ENCODE measurements at places on chromosomes 1 and 21.
A peak's percentile ranks its signal among the peaks of the same experiment; 100 is the strongest.

GRCh38 chr1:66981679-66982078 lies 56.9 kb downstream of the MIER1 start:
- DNase-seq, result no peak

GRCh38 chr1:62436039-62436465 lies 797 bp upstream of the USP1 start:
- DNase-seq, result no peak

DNA sequence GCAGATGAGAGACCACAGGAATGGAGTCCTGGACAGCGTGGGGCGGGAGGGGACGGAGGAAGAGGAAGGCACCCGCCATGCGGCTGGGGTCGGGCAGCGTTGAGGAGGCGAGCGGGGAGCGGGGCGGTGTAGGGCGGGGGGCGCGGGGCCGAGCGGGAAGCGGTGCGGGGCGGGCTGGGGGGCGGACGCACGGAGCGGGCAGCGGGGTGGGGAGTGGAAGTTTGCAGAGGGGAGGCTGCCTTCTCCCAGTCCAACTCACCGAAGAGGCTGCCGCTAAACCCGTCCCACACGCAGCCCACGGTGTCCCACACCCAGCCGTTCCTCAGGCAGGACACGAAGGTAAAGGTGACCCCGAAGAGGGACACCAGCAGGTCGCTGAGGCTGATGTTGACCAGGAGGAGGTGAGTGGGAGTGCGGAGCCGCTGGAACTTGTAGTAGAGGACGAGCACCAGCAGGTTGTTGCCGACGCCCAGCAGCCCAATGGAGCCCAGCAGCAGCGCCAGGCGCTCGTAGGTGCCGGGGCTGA lies 483 bp downstream of the CHML start:
- peak; percentile 14 for DNase-seq

- no peak for DNase-seq
These were observed 7.0 kb upstream of the TAL1 start for GRCh38 chr1:47238935-47239592.

- no peak for DNase-seq
These were observed 1422.9 kb downstream of the KCNT2 start for GRCh38 chr1:195185321-195185720.

- DNase-seq, result no peak
These were observed 201.0 kb upstream of the MAP1LC3C start for GRCh38 chr1:242199776-242200458.

- DNase-seq, result no peak
These were observed 34.6 kb downstream of the TMEM63A start for GRCh38 chr1:225847610-225848009.

- no peak for DNase-seq
These were observed 13.5 kb upstream of the PRELP start for GRCh38 chr1:203462143-203462542.

- no peak for DNase-seq
These were observed 37.0 kb downstream of the S100A6 start for GRCh38 chr1:153498746-153499145.

DNA sequence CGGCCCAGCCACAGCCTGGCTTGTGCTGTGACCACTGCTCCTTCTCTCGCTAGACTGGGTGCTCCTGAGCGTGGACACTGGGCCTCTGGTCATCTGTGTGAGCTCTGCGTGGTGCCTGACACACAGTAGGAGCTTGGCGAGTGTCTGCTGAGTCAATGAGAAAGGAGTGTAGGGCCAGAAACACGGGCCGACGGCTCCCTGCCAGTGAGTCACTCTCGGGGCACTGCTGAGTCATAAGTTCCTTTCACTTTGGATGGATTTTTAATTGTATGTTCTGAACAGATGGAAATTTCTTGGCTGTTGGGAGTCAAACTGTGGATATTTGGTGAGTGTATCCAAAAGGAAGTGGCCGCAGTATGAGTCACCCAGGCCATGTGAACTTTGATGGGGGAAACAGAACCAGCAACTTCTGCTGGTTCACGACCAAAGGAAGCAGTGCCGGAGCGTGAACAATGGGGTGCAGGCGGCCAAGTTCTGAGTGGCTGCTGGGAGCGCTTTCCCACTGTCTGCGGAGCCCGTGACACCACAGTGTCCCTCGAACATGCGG lies 41.0 kb upstream of the COL18A1 start:
- peak; percentile 100 for DNase-seq

DNA sequence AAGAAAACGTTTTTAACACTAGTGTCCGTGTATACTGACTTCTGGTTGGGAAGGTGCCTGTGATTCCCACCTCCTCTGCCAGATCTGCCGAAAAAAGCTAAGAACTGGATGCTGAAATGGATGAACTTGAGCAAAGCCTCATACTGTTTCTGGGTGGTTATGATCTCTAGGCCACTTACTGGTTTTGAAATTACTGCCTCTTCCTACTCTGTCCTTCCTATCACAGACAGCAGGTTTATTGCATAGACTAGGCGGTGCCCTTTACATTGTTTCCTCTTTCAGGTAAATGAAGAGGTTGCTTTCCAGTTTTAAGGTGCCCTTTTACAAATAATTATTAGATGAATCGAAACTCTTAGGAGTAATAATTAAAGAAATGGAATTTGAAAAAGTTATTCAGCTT lies 27.5 kb downstream of the PEX14 start:
- no peak for DNase-seq

- peak; percentile 100 for DNase-seq
These were observed 302.0 kb downstream of the DUSP10 start for GRCh38 chr1:221439747-221440501.

GRCh38 chr21:45570826-45571601 lies 28.8 kb upstream of the SLC19A1 start:
- DNase-seq, result no peak

- peak; percentile 93 for DNase-seq
These were observed 35.8 kb upstream of the RUNX1 start for GRCh38 chr21:35084869-35085268.

DNA sequence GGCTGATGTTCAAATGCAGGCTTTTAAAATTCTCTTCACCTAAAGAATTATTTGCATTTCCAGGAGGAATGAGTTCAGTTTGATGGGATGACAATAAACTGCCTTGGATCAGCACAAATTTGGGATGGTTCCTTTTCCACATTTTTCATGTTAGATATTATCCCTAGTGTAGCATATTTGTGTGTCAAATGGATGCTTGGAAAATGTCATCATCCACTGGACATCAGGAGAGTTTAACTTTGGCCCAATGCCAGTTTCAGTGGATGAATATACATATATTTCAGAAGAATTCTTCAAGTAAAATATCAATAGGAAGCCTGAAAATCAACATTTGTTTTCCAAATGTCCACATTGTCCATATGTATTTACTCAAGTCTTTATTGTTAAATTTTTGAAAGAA lies 116.5 kb upstream of the COL24A1 start:
- no peak for DNase-seq

- DNase-seq, result no peak
These were observed 22.0 kb upstream of the DISP3 start for GRCh38 chr1:11456965-11457364.

DNA sequence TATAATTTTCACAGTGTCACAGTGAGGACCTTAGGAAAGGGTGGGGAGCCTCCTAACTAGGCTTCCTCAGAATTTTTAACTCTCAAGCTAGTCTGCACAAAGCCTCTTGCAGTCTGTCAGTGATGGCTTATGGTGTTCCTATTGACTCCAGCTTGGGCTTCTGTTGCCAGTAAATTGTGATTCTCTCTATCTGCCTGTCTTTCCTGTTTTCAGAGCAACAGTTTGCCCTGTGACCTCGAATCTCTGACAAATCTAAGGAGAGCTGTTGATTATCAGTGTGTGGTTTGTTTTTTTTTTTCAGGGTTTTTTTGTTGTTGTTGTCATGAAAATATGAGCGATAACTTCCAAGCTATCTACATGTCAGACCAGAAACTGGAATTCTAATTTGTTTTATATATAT lies 423.2 kb upstream of the B3GALT2 start:
- no peak for DNase-seq

- peak; percentile 18 for DNase-seq
These were observed 324.6 kb downstream of the CAMTA1 start for GRCh38 chr1:7109901-7110300.

GRCh38 chr1:188931506-188931905 lies 1546.2 kb downstream of the BRINP3 start:
- DNase-seq, result no peak

DNA sequence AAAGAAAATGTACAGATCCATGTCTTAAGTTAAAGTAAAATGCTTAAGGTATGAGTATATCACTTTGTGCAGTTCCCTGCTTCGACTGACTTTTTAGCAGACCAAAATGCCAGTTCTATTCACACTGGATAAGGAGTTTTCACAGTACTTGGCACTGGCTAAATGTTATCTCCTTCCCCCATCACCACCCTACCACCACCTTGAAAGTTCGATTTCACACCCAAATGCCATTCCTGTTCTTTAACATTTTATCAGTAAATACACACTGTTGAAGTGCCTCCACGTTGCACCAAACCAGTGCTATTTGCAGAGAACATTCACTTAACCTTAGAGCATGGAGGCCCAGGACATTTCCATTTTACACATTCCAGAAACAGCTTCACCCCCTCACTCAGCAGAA lies 100.0 kb downstream of the URB2 start:
- DNase-seq, result no peak

DNA sequence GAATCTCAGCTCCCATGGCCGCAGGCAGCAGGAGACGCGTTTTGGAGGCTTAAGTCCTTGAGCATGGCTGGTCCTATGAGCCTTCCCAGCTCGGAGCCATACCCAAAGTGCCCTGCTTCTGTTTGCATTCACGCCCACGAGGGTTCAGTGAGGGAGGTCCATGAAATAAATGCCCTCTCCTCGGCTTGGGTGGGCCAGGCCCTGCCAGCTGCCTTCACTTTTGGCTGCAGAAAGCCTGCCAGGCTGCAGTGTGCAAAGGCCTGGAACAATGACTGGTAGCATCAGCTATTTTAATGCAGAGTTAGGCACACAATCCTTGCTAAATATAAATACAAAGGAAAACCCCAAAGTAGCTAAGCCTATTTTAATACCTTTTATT lies 49.4 kb downstream of the H3-3A start:
- DNase-seq, result no peak

GRCh38 chr21:43654806-43655489 lies 4.3 kb downstream of the HSF2BP start:
- DNase-seq, result peak; percentile 36

DNA sequence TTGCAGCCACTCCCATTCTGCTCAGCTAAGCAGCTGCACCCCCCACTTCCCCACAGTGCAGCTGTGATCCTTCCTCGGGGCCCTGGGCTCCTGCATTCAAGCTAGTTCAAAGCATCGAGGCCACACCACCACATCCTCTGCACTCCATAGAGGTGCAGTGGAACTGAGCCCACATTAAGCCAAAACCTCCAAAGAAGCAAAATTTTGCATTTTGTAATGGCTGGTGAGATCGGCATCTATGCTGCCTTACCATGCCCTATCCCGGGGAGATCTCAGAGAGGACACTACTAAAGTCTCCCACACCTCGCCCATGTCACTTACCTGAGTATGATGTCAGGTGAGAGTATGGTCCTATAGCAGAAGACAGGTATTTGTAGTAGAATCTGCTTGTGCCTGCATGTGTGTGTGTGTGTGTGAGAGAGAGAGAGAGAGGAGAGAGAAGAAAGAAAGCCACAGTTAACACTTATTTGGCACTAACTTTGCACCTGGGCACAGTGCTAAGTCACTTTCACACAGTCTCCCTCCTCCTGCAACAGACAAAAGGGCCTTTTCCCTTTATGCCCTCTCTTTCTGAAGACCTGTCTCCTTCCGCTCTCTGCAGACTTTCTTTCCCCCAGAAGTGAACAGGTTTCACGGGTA lies 89.8 kb downstream of the KIF14 start:
- DNase-seq, result no peak

DNA sequence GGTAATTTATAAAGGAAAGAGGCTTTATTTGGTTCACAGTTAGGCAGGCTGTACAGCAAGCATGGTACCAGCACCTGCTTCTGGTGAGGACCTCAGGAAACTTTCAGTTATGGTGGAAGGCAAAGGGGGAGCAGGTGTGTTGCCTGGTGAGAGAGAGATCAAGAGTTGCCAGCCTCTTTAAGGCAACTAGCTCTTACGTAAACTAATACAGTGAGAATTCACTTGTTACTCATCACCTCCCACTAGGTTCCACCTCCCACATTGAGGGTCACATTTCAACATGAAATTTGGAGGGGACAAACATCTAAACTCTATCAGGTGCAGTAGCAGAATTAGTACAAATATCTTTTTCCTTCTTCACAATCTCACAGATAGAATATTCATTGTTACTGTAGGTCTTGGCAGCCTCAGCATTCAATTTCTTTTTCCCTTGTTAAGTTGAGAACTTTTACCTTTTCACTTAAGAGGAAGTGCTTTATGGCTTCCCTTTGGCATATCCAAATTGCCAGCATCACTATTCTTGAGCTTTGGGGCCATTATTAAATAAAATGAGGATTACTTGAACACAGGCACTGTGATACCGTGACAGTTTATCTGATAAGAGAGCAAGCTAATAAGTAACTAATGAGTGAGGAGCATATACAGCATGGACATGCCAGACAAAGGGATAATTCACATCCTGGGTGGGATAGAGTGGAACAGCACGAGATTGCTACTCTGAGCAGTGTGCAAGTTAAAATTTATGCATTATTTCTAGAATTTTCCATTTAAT lies 48.4 kb downstream of the MAGI3 start:
- DNase-seq, result peak; percentile 38

GRCh38 chr1:229864686-229865230 lies 202.3 kb upstream of the GALNT2 start:
- DNase-seq, result no peak

DNA sequence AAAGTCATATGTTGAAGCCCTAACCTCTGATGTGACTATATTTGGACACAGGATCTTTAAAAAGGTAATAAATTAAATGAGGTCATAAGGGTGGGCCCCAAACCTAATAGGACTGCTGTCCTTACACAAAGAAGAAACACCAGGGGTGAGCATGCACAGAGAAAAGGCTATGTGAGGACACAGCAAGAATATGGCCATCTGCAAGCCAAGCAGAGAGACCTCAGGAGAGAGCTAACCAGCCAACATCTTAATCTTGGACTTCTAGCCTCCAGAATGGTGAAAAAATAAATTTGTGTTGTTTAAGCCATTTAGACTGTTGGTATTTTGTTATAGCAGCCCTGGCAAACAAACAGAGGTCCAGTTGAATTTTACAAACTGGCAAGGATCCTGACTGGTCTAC lies 223.9 kb downstream of the LTN1 start:
- no peak for DNase-seq

- no peak for DNase-seq
These were observed 1.7 kb downstream of the ISG15 start for GRCh38 chr1:1014799-1015681.

GRCh38 chr1:192565946-192566345 lies 9.6 kb upstream of the RGS1 start:
- DNase-seq, result no peak

- no peak for DNase-seq
These were observed 13.7 kb upstream of the ACADM start for GRCh38 chr1:75710832-75711231.

- no peak for DNase-seq
These were observed 387.2 kb downstream of the PTPRU start for GRCh38 chr1:29623501-29623900.

DNA sequence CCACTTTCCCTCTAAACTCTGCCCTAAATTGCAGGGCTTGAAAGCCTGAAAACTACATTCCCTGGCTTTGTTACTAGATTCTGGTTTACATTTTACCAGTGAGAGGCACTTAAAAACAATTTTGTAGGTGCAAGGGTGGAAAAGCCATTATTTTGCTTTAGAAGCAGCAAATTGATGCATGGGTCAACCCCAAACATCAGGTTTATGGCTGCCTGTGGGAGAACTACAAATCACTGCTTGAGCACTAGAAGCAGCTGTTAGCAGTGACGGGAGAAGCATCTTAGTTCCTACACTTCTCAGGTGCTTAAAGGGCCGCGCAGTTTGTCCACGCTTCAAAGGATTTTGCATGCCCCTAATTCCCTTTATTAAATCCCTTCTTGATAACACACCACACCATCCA lies 417.2 kb downstream of the PCP4 start:
- DNase-seq, result no peak

- no peak for DNase-seq
These were observed 46.4 kb downstream of the SEC16B start for GRCh38 chr1:177923441-177923840.
